ENCODE measurements at places on chromosomes 7 and 10.

DNA sequence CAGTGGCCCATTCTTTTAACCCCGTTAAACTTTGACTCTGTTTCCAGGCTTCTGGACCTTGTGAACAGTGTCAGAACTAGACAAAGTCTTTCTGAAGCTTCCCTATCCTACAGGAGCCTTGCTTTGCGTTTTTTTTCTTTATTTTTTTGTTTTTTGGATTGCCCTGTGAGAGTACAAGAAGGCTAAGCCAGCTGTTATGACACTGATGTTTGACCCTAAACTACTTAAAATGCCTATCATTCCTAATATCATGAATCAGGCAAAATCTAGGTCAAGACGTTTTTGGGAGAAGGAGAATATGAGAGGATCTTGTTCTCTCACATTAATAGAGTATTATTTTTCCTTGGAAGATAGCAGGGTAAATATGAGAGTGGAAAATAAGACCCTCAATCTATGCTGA, 79.8 kb downstream of the EPDR1 start:
- no peak for DNase-seq

DNA sequence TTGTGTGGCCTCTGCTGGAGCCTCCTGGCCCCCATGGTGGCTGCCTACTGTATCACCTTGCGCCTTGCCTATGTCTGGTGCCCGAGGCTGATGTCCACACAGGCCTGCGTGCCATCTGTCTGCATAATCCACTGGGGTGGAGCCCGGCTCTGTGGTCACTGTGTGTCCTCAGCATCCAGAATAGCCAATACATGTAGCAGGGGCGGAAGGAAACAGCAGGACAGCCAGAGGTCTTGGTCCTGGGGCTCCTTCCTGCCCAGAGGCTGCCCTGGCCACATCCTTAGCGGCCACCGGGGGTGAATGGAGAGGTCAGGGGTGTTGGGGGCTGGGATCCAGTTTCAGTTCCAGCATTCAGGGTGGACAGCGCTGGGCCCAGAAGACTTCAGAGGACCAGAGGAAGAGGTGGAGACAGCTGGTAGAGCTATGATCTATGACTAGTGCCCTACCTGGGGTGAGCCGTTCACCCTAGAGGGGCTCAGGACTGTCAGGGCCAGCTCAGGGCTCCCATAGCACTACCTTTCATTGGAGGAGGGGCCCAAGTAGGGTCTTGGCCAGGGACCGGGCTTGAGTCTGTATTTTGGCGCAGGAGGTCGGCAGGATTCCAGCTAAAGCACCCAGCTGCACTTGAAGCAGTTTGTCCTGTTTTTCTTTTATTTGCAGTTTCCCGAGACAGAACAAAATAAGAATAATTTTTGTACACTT, 15.9 kb downstream of the YKT6 start:
- DNase-seq, result no peak

GRCh38 chr10:30870896-30871295, 160.8 kb downstream of the ZNF438 start:
- no peak for DNase-seq

GRCh38 chr10:34121781-34122622, 693.1 kb downstream of the PARD3 start:
- peak; percentile 32 for DNase-seq

GRCh38 chr10:27192284-27192683, 37.1 kb downstream of the MASTL start:
- DNase-seq, result peak; percentile 93

GRCh38 chr10:88975377-88975720, 15.2 kb upstream of the FAS start:
- no peak for DNase-seq

GRCh38 chr10:90674928-90675327, 182.9 kb downstream of the HTR7 start:
- peak; percentile 96 for DNase-seq
